ENCODE measurements at places on chromosomes 6 and 20.

DNA sequence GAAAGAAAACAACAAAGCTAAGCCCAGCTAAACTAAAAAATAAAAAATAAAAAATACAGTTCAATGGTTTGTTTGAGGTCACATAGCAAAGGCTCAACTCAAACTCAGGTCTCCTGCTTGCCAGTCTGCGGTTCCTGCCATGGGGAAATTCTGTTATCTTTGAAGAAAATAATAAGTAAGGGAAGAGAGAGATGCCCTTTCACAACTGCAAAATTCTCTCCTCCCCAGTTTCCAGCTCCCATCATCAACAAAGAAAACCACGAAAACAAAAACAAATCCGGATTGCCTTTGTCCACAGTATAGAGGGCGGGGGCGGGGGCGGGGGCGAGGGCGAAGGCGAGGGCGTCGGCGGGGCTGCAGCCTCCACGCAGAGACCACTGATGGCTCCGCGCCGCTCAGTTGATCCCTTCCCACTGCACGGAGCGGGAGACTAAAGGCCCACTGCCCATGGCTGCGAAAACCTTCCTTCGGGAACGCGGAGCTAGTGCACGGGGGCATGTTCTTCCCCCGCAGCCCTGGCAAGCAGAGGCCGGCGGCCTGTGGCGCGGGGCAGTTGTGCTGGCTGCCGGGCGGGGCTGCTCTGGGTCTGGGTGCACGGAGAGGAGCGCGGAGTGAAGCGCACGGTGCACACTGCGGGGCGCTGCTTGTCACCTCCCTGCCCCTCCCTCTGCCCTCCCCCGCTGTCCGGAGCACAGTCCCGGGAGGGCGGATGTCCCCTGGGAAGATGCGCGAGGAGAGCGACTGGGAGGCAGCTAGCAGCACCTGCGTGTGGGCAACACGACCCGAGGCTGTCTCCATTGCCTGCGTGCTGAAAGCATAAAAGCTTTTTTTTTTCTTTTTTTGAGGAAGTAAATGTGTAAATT is 54.1 kb upstream of the TPD52L1 start:
- no peak for DNase-seq

DNA sequence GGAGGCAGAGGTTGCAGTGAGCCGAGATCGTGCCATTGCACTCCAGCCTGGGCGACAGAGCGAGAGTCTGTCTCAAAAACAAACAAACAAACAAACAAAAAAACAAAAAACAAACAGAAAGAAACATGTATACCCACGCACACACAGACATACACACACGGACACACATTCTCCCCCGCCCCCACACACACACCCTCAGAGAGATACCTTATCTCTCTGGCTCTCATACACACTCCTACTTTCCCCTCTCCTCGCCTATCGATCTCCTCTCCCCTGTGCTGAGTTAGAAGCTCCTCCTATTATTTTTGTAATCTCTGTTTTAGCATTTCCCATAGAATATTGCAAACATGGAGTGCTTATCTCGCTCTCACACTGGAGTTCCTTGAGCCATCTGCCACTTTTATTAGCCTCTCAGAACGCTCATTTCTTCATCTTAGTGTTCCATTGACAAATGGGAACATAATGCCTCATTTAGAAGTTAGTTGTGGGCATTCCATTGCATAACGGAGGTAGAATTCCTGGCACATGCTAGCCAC is 144.2 kb upstream of the CITED2 start:
- DNase-seq, result no peak

DNA sequence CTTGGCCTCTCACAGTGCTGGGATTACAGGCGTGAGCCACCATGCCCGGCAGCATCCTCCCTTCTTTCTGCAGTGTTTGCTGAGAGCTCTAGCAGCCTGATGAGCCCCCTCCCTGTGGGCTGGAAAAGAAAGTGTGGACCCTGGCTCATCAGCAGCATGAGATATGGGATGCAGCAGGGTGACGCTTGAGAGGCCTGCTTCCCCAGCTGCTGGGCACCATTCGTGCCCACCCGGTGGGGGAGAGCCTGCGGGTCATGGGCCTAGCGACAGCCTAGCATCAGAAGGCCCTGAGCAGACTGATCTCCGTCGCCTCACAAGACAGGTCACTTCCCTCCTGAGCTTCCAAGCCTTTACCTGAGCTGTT is 16.0 kb upstream of the CCDC167 start:
- DNase-seq, result no peak

DNA sequence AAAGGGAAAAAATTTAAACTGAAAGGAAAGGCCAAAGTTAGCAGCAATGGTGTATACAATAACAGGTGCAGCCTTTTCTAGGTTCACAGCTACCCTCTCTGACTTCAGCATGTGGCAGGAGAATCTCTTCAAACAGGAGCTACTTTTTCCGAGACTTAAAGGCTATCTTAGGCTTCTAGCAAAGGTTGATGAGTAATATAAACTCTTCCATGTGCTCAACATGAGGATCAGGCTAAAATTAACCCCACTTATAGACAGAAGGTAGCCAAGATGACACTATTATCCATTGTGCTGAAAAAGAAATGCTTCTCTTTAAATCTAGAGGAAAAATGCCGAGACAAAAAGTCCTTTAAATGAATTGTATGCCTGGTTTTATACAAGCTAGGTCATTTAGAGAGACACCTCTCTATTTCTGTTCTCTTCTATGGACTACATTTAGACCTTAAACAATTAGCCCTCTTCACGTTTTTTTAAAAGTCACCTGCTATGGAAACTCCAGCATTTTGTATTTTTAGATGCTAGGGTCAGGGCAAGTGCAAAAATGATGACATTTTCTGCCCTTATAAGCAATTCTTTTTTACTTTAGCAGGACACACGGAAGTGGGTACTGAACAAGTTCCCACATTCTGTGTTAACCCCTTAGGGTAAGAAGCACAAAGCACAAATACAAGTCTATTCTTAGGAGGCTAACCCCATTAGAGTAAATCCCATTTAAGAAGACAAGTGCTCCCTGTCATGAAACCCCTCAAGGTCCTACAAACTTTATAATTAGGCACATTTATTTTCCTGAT is 216.8 kb upstream of the CITED2 start:
- no peak for DNase-seq

GRCh38 chr6:15627821-15628220 is 35.0 kb downstream of the DTNBP1 start:
- no peak for DNase-seq

DNA sequence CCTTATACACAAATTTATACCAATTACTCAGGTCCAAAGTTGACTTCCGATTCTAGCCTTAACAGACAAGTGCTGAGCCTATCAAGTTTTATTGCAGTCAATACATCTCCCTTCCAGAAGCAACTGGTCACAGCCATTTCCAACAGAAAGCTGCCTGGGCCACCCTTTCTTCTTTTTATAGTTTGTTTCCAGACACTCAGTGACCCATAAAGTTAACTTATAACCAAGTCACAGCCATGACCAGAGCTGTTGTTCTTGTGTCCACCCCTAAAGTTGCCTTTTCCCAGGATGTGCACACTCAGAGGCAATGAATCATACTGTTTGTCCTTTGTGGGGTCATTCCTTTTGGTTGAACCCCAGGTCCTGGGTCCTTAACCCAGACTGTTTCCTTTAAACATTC is 89.9 kb downstream of the CD83 start:
- DNase-seq, result no peak

GRCh38 chr6:2378891-2379652 is 133.7 kb upstream of the GMDS start:
- DNase-seq, result no peak

GRCh38 chr6:170424604-170425126 is 118.1 kb downstream of the FAM120B start:
- no peak for DNase-seq

DNA sequence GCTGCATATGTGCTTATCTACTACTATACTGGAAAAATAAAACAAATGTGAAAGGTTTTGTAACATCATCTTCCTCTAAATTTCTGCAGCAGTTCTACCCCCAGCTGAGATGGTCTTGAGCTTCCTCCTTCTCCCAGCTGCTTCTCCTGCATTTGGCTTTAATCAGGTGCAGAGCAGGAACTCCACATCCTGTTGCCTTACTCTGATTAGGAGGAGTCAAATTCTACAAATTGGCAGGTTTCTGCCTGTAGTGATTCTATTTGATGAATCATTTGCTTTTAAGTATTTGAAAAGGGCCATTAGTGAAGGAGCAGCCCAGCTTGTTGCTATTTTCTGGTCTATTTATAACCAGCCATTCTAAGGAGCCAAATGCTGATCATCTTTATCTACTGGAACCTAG is 224.5 kb downstream of the GMDS start:
- no peak for DNase-seq

GRCh38 chr6:25975923-25976560 is 13.4 kb downstream of the TRIM38 start:
- DNase-seq, result no peak

DNA sequence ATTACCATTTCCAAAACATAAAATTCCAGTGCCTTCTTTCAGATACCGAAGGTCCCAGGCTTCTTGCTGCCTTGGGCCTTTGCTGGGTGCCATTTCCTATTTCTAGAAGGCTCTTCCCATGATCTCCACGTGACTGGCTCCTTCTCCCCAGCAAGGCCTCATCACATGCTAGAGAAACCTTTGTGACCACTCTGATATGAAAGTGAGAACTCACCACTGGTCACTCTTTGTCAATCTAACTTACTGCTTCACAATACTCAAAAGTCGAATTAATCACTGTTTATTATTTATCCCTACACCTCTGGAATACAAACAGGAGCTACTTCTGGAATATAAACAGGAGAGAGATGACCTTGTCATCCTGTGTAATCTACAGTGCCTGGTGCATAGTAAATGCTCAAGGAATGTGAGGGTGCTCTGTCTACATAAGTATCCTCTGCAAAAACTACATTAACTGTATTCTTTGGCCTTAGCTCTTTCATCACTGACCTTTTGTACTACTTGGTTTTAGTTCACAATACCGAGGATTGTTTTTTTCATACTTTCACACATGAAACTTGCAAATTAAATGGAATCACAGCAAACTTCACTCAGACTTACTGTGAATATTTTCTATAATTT is 1.6 kb downstream of the STX7 start:
- no peak for DNase-seq

- no peak for DNase-seq
Measured at GRCh38 chr6:165702669-165703068, 39.6 kb upstream of the PDE10A start.

GRCh38 chr6:2616811-2617210 is 133.9 kb downstream of the MYLK4 start:
- DNase-seq, result no peak

- DNase-seq, result no peak
Measured at GRCh38 chr6:124714728-124715127, 247.5 kb upstream of the RNF217 start.

Measured in stimulated activated CD8-positive, alpha-beta memory T cell treated with anti-CD3 and anti-CD28 coated beads, Interleukin-15, amount 100 ng/mL, for 4 hours (primary cell).